ENCODE measurements at places on chromosomes 4 and X. TPM values are rescaled to one million over a fixed set of nuclear protein-coding genes. Genes with fewer than 3 reads are reported as not detected.

The SPINK2 gene
- total RNA-seq: not detected

The IRS4 gene
- not detected for total RNA-seq

The POLN gene
- 5.5 TPM for total RNA-seq

The COL25A1 gene
- total RNA-seq: not detected

The TDO2 gene
- 0.05 TPM for total RNA-seq

The GAB1 gene
- 13.2 TPM for total RNA-seq

The PRKG2 gene
- total RNA-seq: 0.35 TPM

The ADH1B gene
- total RNA-seq: not detected

The CT45A10 gene
- total RNA-seq: not detected

The SORCS2 gene
- total RNA-seq: 11.0 TPM

The MRFAP1L1 gene
- 43.8 TPM for total RNA-seq

The GPR34 gene
- total RNA-seq: not detected

The MAGEA12 gene
- not detected for total RNA-seq

The IL3RA gene
- total RNA-seq: not detected

The MAGEE2 gene
- not detected for total RNA-seq

The GIMD1 gene
- total RNA-seq: not detected

The RASGEF1B gene
- 55.9 TPM for total RNA-seq

The FRMPD4 gene
- total RNA-seq: 0.30 TPM

The IGSF1 gene
- 0.70 TPM for total RNA-seq

The PRR32 gene
- total RNA-seq: not detected

The GAGE1 gene
- not detected for total RNA-seq

The RHOXF2B gene
- not detected for total RNA-seq

The USP27X gene
- total RNA-seq: 1.9 TPM

The TREX2 gene
- total RNA-seq: 0.50 TPM

The SGCB gene
- total RNA-seq: 38.9 TPM

The GPRASP3 gene
- total RNA-seq: 0.87 TPM

The MAGEA2B gene
- total RNA-seq: not detected

The KIT gene
- total RNA-seq: 0.10 TPM

The TLR10 gene
- not detected for total RNA-seq

The TMEM192 gene
- total RNA-seq: 26.2 TPM

The NUDT10 gene
- total RNA-seq: 0.20 TPM

The TRAM1L1 gene
- total RNA-seq: 5.2 TPM

The ALG13 gene
- total RNA-seq: 47.7 TPM

The ZCCHC18 gene
- total RNA-seq: 13.9 TPM

The BEX4 gene
- 50.6 TPM for total RNA-seq

The OFD1 gene
- 27.3 TPM for total RNA-seq

The PRDM8 gene
- total RNA-seq: 1.7 TPM

Data from renal cortical epithelial cell (primary cell).